Ovary (tissue), 10 donors: ENCODE measurements at places on chromosomes 16 and 17.

DNA sequence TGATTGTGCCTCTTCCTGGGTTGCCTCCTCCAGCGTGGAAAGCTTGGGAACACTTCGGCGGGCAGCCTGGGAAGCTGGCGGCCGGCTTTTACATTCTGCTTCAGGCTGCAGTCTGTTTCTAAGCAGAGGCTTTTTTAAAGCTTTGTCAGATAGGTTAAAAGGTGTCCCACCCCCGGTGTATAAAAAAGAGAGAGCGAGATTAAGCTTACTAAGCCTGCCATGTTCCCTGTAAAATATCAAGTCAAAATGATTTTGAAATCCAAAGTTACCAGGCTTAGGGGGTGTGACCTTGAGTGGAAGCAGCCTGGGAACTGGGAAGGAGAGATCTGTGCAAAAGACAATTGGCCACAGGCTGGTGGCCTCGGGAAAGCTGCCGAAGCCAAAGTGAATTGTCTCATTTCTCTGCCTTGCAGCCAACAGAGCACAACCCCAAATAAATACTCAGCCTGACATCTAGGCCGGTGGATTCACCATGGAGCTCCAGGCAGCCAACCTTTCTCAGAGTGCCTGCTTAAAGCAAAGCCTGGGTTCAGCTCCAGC is 254.5 kb downstream of the FTO start:
- H3K4me3 ChIP-seq, result no peak overlapping the region
- no peaks in the 10 kb centered on the region for H3K4me1 ChIP-seq
- DNase-seq, result no peak
- H3K36me3 ChIP-seq, result no peaks in the 10 kb centered on the region

DNA sequence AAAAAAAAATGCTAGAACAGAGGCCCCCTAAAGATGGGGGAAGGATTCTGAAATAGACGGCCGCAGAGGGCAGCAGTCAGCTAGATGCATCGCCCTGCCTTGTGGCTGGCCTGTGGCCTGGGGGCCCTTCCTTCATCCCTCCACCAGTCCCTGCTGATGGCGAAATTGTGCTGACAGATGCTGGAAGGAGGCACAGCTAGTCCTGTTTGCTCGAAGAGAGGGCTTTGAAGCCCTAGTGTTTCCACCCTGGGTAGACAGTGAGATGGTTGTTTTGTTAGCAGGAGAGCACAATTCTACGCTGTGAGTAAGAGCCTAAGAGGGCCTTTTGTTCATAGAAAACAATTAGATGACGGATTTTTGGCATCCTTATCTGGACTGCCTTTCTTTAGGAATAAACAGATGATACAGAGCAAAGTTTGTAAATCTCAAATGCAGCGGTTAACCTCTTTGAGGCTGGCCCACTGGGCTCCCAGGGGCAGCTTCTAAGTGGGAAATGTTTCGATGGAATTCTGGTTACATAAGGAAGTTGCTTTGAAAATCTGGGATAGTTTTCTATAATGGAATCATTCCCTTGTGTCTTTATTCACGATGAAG is 23.0 kb downstream of the VPS35L start:
- no peaks in the 10 kb centered on the region for H3K27me3 ChIP-seq
- no peak for DNase-seq
- no peak overlapping the region for H3K27ac ChIP-seq
- H3K36me3 ChIP-seq, result no peaks in the 10 kb centered on the region
- no peaks in the 10 kb centered on the region for H3K4me1 ChIP-seq

- H3K4me1 ChIP-seq, result no peaks in the 10 kb centered on the region
- H3K4me3 ChIP-seq, result no peak overlapping the region
- H3K27me3 ChIP-seq, result no peaks in the 10 kb centered on the region
- no peaks in the 10 kb centered on the region for H3K36me3 ChIP-seq
Measured at GRCh38 chr17:34706029-34706428, 126.6 kb downstream of the TMEM132E start.

DNA sequence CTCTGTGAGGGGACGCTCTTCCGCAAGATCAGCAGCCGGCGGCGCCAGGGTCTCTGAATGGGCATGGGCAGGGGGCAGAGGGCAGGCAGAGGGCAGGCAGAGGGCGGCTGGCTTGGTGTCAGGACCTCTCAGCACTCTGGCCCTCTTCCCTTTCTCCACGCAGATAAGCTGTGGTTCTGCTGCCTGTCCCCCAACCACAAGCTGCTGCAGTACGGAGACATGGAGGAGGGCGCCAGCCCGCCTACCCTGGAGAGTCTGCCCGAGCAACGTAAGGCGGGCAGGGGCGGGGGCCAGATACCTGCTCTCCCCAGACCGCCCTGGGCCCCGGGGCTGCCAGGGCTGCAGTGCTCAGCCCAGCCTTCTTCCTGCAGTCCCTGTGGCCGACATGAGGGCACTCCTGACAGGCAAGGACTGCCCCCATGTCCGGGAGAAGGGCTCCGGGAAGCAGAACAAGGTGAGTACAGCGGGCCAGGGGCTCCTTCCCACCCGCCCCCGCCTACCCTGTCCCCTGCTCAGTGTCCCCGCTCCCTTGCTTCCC is 4.1 kb downstream of the ELMO3 start:
- no peaks in the 10 kb centered on the region for H3K27me3 ChIP-seq
- no peak for DNase-seq
- H3K27ac ChIP-seq, result no peak overlapping the region
- H3K4me3 ChIP-seq, result no peak overlapping the region
- H3K4me1 ChIP-seq, result peaks cover 10% of the 10 kb centered on the region

GRCh38 chr17:76544546-76545365 is 4.9 kb downstream of the PRCD start:
- peak; percentile 83 for DNase-seq
- no peaks in the 10 kb centered on the region for H3K36me3 ChIP-seq
- H3K4me3 ChIP-seq, result no peak overlapping the region
- H3K4me1 ChIP-seq, result peaks cover 43% of the 10 kb centered on the region
- no peak overlapping the region for H3K27ac ChIP-seq
- no peaks in the 10 kb centered on the region for H3K27me3 ChIP-seq

GRCh38 chr17:50816771-50817751 is 18.3 kb upstream of the WFIKKN2 start:
- no peak overlapping the region for H3K27ac ChIP-seq
- H3K4me1 ChIP-seq, result peaks cover 1% of the 10 kb centered on the region
- no peaks in the 10 kb centered on the region for H3K27me3 ChIP-seq
- no peak overlapping the region for H3K4me3 ChIP-seq
- DNase-seq, result peak; percentile 82

DNA sequence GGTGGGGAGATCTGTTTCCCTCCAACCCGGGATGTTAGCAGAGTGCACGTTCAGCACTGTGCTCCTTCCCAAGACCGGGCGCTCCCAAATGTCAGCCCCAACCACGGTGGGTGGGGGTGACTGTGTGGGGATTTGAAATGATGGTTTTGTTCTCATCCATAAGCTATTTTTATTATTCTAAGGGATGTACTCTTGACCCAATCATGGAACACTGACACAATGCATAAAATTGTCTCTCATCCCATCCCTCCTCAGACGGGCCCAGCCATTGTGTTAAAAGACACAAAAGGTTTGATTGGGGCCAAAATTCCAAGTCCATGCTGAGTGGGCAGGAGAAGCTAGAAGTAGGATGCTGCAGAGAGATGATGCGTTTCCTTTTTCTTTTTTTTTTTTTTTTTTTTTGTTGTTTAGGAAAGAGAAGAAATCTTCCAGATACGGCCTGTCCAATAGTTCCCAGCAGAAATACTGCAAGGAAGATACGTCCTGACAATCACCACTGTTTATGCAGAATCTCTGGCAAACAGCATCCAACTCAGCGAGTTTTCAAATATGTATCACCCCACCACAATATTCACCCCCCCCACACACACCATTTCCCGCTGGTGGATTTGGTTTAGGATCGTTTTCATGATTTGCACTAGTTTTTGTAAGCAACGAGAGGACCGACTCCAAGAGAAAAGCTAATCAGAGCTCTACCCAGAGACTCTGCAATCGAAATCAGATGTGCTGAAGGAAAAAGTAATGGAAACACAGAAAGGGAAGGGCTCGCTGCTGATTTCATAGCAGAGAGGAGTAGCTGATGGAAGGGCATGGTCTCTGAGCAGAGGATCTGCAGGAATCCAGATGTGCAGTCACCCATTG is 163.5 kb upstream of the DYNLRB2 start:
- H3K4me3 ChIP-seq, result no peak overlapping the region
- DNase-seq, result no peak
- no peaks in the 10 kb centered on the region for H3K36me3 ChIP-seq
- H3K4me1 ChIP-seq, result peaks cover 5% of the 10 kb centered on the region
- no peaks in the 10 kb centered on the region for H3K27me3 ChIP-seq

GRCh38 chr17:79993390-79994227 is 42.1 kb downstream of the TBC1D16 start:
- no peaks in the 10 kb centered on the region for H3K27me3 ChIP-seq
- H3K4me1 ChIP-seq, result peaks cover 39% of the 10 kb centered on the region
- DNase-seq, result peak; percentile 87

- peak; percentile 54 for DNase-seq
- H3K4me1 ChIP-seq, result peaks cover 7% of the 10 kb centered on the region
- no peaks in the 10 kb centered on the region for H3K27me3 ChIP-seq
- no peak overlapping the region for H3K27ac ChIP-seq
Measured at GRCh38 chr17:64357191-64357981, 33.3 kb downstream of the PECAM1 start.

- H3K27ac ChIP-seq, result no peak overlapping the region
- H3K27me3 ChIP-seq, result no peaks in the 10 kb centered on the region
- no peak overlapping the region for H3K4me3 ChIP-seq
- peaks cover 6% of the 10 kb centered on the region for H3K4me1 ChIP-seq
Measured at GRCh38 chr17:76477576-76477975, 10.2 kb downstream of the AANAT start.

DNA sequence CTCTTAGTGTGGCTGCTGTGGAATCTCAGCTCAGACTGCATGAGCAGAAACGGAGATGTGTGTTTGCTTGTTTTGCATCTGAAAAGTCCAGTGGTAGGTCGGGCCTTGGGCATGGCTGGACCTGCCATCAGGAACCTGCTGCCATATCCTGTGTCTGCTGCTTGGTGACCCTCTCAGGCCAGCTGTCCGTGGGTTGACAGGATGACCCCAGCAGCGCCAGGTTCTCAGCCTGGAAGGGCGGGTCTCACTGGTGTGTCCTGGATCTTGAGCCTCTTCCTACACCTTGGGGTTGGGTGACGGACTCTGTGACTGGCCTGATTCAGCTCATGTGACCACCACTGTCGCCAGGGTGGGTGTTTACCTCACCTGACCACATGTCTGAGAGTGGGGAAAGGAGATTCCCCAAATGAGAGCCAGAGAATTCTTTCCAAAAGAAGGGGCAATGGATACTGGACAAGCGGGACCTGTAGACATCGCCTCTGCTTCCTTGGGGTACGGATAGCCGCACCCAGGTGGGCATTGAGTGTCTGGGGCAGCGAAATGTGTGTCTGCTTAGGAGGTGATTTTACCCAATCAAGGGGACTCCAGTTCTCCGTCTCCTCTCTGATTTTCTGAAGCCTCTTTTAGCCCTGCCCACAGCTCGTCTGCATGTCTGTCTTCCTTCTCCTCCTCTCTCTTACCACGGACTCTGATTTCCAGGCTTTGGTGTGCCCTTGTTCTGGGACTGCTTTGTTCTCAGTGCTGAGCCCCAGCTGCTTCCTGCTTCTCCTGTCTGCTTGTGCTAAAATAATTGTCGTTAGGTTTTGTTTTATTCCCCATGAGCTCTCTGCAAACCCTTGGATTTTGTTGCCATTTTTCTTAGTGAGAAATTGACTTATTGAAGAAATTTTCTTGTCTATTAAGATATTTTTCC is 399.7 kb downstream of the CPPED1 start:
- no peaks in the 10 kb centered on the region for H3K36me3 ChIP-seq
- H3K4me3 ChIP-seq, result no peak overlapping the region
- no peaks in the 10 kb centered on the region for H3K27me3 ChIP-seq
- no peak for DNase-seq
- H3K4me1 ChIP-seq, result peaks cover 4% of the 10 kb centered on the region

- no peaks in the 10 kb centered on the region for H3K36me3 ChIP-seq
Measured at GRCh38 chr16:83400234-83400633, 407.5 kb upstream of the HSBP1 start.

DNA sequence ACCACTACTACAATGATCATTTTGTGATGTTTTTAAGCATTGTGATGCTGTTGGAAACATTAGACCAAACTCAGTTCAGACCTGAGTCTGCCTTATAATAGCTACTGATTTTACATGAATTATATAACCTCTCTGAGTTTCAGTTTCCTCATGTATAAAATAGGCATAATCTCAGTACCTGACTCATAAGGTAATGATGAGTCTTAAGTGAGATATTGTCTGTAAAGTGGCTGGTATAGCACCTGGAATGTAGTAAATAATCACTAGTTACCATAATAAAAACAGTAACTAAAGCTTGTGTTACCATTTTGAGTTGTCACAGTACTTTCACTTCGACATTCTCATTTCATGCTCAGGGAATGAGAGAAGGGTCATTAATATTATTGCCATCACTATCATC is 381.5 kb upstream of the SALL1 start:
- H3K36me3 ChIP-seq, result no peaks in the 10 kb centered on the region
- DNase-seq, result no peak
- H3K27me3 ChIP-seq, result no peaks in the 10 kb centered on the region
- H3K4me3 ChIP-seq, result no peak overlapping the region
- H3K4me1 ChIP-seq, result no peaks in the 10 kb centered on the region

DNA sequence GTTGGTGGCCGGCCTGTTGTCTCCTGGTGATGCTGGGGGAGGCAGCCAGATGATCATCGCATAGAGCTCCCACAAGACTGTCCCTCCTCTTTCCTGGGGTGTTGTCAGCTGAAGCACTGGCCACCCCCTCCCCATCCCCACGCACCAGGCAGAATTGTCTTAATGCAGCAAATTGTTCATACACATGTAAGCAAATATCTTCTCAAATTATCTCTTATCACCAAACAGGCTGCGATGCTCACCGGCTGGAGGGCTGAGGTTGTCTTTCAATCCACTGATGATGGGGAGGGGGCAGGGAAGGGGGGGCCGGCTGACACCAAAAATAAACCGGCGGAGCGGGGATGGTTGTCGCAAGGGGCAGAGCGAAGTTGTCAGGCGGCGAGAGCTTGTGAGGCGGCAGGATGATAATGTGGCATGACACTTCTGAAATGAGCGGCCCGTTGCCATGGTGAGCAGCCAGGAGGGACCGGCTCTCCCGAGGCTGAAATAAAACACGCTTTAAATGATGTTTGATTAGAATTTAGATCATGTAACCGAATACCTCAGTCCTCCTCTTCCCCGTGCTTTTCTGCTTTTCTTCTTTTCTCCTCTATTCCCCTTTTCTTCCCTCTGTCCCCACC is 59.8 kb downstream of the MRM1 start:
- H3K36me3 ChIP-seq, result no peaks in the 10 kb centered on the region
- no peak for DNase-seq
- H3K27me3 ChIP-seq, result no peaks in the 10 kb centered on the region
- no peak overlapping the region for H3K27ac ChIP-seq
- no peak overlapping the region for H3K4me3 ChIP-seq

DNA sequence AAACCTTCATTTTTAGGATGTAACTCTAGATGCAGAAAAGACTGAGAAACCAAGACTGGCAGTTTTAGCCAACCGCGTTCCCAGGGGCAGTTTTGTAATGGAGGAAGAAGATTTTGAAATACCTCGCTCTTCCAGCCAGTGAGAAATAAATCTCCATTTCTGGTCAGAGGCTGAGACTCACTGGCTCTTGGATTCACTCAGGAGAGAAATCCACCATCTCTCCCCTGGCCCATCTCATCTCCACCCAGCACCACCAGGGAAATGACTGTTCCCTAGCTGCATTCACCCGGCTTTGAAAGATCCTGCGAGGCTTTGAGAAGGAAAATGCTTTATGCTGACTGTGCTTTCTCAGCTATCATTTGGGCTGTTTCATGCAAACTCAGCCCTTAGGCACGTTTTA is 185.2 kb downstream of the SOX9 start:
- no peaks in the 10 kb centered on the region for H3K4me1 ChIP-seq
- DNase-seq, result no peak
- H3K4me3 ChIP-seq, result no peak overlapping the region
- no peak overlapping the region for H3K27ac ChIP-seq
- no peaks in the 10 kb centered on the region for H3K36me3 ChIP-seq
- no peaks in the 10 kb centered on the region for H3K27me3 ChIP-seq
